ENCODE measurements at places on chromosomes 1 and 21.

GRCh38 chr1:217896490-217896889, 265.3 kb downstream of the SPATA17 start:
- DNase-seq, result no peak

- no peak for DNase-seq
Observed at GRCh38 chr1:113792986-113793385, 19.3 kb downstream of the RSBN1 start.

DNA sequence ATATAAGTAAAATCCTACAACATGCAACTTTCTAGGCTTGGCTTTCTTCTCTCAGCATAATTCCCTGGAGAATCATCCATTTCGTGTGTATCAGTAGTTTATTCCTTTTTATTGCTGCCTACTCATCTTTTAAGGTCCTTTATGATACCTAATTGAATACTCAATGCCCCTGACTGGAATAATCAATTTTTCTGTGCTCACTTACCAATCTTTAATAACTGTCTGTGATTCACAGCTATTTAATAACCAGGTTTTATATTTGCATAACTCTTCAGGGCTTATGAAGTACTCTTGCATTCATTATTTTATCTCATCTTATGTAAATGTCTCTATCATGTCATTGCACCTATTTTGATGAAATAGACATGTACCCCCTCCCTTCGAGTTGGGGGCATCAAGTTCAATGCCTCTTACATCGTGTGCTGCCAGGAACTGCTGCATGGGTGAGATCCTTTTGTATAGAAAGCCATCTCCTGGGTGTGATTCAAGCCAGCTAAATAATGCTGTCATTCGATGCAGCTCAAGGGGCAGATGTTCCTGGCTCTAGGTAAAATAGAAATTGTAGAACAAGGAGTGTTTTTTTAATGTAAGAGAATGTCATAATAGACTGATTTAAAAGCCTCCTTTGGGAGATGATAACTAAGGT, 222.7 kb downstream of the SLC35F3 start:
- DNase-seq, result no peak

DNA sequence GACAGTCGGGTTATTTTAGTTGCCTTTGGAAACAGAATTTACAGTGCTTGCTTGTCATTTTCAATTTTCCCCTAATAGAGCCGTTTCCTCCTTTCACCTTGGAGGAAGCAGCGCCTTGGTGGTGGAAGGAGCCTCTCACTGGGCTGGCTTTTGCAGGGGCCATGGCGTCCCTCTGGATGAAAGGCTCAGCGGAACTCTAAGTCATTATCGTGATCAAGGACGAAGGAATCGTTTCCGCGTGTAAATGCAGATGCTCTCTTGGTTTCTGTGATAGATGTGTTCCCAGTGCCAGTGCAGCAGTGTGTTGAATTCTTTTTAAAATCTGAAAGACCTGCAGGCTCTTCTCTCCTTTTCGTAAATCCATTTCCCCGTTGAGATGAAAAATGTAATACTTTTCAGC, 126.2 kb upstream of the LMO4 start:
- no peak for DNase-seq

DNA sequence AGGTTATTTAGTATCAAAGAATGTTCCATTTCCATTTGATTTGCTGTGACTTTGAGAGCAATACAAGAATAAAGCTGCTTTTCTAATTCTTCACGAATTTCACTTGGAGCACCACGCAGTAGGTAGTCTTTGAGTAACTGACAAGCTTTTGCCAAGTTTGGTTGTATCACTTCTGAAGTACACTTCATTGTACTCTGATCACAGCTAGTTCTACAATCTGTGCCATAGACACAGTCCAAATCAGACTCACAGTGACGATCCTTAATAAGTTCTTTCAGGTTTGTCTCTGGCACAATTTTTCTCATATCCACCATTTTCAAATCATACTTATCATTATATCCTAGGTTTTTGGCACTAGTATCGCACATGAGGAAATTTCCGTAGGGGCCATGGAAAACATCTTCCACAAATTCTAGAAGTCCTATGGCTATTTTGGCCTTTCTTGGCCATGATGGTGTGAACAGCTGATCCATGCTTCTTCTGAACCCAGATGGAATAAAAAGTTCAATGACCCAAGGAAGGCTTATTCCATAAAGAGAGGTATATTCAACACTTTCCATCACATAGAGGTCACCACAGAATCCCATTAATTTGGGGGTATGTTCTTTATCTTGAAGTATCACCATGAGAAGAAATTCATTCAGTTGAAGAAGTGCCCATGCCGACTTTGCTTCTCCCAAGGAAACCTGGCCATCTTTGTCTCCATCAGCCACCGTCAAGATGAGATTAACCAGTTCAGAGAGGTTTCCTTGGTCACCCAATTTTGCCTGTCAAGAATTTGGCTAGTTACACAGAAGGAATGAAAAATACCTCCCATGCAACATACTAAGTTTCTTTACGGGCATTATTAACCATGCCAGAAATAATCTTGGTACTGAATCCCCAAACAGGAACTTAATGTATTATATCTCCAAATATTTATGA, 11.9 kb downstream of the RPL5 start:
- no peak for DNase-seq

DNA sequence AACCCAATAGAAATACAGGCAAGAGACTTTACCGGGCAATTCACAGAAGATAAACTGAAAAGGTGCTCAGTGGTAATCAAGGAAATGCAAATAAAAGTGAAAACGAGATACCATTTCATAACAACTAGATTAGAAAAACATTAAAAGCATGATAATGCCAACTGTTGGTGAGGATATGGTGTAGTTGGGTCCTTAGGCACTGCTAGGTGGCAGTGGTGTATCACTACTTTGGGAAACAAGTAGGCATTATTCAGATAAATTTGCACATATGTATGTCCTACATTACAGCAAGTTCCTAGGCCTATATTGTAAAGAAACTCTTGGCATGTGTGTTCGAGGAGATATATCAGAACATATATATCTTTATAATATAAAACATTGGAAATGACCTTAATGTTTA, 31.0 kb downstream of the AZIN2 start:
- peak; percentile 23 for DNase-seq

- DNase-seq, result no peak
Observed at GRCh38 chr1:87017998-87018672, 103.7 kb downstream of the HS2ST1 start.

- no peak for DNase-seq
Observed at GRCh38 chr1:39976732-39977131, 21.8 kb downstream of the MFSD2A start.

DNA sequence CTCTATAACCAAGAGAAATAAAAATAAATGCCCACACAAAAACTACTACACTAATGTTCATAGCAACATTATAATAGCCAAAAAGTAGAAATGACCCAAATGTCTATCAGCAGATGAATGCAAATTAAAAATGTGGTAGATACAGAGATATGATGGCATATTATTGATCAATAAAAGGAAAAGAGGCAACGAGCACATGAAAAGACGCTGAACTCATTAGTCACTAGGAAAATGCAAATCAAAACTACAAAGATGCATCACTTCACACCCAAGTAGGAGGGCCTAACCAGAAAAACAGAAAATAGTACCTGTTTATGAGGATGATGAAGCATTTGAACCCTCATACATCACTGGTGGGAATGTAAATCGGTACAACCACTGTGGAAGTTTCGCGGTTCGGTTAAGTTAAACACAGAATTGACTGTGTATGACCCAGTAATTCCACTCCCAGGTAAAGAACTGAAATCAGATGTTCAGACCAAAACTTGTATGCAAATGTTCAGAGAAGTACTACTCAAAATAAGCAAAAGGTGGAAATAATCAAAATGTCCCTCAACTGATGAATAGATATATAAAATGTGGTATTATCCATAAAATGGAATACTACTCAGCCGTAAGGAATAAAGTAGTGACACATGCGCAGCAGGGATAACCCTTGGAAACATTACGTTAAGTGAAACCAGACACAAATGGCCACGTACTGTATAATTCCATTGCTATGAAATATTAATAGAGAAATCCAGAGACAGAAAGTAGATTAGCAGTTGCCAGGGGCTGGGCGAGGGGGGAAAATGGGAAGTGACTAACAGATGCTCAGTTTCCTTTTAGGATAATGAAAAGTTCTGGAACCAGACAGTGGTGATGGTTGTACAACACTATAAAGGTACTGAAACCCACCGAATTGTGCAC, 3.1 kb downstream of the USP48 start:
- no peak for DNase-seq

- DNase-seq, result no peak
Observed at GRCh38 chr1:184033711-184034167, 3.8 kb downstream of the COLGALT2 start.

GRCh38 chr1:19840228-19840627, 25.1 kb upstream of the RNF186 start:
- DNase-seq, result no peak

GRCh38 chr21:32423320-32424190, 11.0 kb downstream of the EVA1C start:
- no peak for DNase-seq

DNA sequence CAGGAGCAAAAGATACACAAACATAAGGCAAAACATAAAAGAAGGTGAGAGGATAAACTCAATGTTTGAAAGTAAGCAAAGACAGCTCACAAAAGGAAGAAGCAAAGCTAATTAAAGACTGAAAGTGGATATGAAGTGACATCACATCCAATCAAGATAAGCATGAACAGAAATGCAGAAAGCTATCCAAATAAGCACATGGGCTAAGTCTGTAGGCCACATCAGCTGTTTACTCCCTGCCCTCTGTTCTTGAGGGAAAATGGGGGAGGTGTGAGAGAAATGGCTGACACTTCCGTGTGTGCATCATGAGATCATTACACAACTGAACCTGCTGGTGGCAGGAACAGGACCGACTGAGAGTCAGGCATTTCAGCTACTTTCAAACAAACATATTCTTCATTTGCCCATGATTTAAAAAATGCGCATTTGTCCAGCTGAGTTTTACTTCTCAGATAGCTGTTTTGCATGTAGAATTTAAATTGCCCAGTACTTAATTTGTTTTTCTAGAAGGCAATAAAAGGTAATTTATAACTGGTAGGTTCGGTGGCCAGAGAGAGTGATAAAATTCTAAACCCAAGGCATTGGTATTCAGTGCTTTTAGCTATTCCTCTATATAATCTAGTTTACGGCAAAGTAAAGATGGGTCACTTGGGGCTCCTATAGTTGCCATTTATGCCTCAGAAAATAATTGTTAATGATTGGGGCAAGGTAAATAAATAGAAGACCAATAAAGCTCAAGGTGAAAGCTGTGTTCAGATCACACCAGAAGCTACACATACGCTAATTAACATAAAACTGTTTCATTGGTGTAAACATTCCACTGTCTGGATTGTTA, 27.2 kb upstream of the MAN1A2 start:
- DNase-seq, result peak; percentile 8

- DNase-seq, result no peak
Observed at GRCh38 chr1:18647681-18648214, 17.1 kb downstream of the PAX7 start.

DNA sequence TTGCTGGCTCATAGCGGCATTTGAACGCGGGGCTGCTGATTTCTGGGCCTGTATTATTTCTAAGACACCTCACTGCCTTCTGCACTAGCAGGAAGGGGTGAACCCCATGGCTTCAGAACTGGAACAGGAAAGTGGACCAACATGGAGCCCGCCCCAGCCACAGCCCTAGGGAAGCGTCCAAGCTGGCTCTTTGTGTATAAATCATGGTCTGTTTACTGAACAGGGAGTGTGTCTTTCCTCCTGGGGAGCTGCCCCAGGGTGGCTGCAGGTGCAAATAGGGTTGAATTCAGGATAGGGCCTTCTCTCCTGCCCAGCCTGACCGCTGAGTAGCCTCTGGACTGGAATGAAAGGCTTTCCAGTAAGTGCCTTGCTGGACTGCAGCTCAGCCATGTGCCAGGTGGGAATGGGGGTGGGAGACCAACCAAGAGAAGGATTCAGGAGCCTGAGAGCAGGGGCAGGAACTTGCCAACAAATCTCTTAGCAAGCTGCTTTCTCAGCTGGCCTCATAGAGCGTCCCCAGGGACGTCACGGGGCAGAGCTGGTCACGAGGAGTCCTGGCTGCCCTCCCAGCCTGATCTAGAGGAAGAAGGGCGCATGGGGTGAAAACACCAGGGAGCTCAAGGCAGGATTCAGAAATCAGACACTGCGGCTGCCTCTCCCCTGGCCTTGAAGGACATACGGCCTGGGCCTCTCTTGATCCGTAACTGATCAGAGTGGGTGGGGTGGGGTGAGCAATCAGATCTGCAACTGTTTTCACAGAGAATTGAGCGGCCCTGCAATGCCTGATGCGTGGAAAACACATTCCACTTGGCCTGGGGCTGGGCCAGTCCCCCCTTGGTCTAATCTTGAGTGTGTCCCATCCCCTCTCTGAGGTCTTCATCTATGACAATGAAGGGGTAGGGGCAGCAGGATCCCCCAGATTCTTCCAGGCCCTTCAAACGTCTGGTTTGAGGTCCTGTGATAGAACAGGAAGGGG, 56.5 kb upstream of the SELENON start:
- DNase-seq, result no peak

DNA sequence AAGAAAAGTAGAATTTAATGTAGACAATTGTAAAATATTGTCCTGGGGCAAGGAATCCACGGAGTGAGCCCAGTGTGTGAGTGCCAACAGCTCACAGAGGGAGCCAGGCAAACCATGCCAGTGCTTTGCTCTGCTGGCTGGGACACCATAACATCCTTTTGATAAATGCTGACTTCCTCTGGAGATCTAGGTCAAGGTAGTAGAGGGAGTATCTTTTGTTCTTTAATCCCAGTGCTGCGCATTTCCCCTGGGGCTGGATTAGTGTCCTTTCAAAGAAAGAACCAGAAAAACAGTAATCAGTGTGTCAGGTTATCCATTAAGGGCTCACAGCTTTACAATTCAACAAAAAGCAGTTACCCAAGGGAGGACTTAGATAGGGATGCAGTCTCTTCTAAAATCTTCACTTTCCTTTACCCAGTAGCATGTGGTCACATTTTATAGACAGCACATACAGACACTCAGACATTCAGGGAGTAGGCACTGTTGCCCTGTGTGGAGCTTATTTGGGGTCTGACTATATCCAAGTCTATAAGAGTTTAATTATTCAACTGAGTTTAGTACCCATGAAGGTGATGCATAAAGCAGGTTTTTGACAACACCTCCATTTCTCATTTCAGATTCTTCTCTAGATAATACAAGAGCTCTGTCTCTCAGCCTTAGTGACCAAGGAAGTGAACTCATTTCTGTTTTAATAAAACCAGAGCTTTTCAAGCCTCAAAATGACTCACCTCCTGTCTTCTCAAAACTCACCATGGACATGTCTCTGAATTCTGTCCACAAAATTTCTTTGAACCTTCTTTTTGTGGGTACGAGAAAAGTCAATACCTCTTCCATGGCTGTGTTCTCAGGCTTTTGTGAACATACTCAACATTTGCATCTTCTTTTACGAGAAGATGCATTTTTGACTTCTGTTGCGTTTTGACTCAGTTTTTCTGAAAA, 215.3 kb downstream of the BRINP2 start:
- DNase-seq, result no peak

- no peak for DNase-seq
Observed at GRCh38 chr1:30698401-30698981, 24.9 kb downstream of the MATN1 start.

- DNase-seq, result no peak
Observed at GRCh38 chr1:2354511-2355372, 36.6 kb downstream of the MORN1 start.

- DNase-seq, result peak; percentile 54
Observed at GRCh38 chr1:3630161-3630611, 5.4 kb downstream of the TPRG1L start.

- DNase-seq, result no peak
Observed at GRCh38 chr1:233320023-233320422, 7.5 kb upstream of the MAP3K21 start.

Measured in inflammatory macrophage (primary cell).